ENCODE measurements at places on chromosomes 4 and X. TPM values are rescaled to one million over a fixed set of nuclear protein-coding genes. Genes with fewer than 3 reads are reported as not detected.

ALB gene
- total RNA-seq, result not detected

- H3K27me3 ChIP-seq, result peaks cover 18% of the 10 kb centered on the region
- no peak within 1 kb of the TSS for H3K27ac ChIP-seq
- no peak for DNase-seq
These were observed at the start of gene GABRE for GRCh38 chrX:151974336-151975227. Gene GABRE (minus strand): TSS chrX:151974676. CDS start chrX:151974625, 51 bp downstream.

DNA sequence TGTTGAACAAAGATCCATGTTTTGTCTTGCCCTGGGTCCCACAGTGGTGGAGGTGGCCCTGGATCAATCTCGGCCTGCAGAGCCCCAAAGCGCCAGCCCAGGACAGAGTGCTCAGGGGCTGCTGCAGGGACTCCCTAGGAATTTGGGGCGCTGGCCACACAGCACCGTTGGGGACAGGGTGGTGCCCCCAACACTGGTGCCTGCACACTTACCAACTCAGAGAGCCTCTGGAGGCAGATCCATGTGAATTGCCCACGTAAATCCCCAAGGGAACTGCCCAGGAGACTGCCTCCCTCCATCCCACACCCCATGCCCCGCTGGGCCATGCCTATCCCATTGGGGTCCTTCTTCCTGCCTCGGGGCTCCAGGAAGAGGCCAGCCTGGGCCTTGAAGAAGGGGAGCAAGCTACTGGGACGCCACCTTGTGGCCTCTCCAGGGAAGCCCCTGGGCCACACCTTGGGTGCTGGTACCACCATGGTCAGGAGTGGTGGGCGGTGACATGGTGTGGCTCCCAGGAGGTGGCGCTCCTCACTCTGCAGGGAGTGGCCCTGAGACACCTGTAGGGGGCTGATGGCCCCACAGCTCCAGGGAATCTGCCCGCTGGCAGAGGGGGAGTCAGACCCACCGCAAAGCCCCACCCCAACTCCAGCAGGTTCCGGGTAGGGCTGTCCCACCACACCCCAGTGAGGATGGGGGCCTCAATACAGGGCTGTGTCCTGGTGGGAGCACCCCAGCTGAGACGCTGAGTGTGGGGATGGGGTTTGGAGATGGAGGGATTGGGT lies 22.8 kb downstream of the CFAP99 start:
- no peaks in the 10 kb centered on the region for H3K27me3 ChIP-seq
- H3K4me3 ChIP-seq, result no peak overlapping the region
- peaks cover 3% of the 10 kb centered on the region for H3K4me1 ChIP-seq
- no peaks in the 10 kb centered on the region for H3K36me3 ChIP-seq

- no peak for DNase-seq
- H3K27ac ChIP-seq, result no peak overlapping the region
- H3K4me3 ChIP-seq, result no peak overlapping the region
- H3K27me3 ChIP-seq, result peaks cover 2% of the 10 kb centered on the region
- H3K36me3 ChIP-seq, result no peaks in the 10 kb centered on the region
These were observed 67.7 kb upstream of the H2AZ1 start for GRCh38 chr4:100017637-100018310.

DNA sequence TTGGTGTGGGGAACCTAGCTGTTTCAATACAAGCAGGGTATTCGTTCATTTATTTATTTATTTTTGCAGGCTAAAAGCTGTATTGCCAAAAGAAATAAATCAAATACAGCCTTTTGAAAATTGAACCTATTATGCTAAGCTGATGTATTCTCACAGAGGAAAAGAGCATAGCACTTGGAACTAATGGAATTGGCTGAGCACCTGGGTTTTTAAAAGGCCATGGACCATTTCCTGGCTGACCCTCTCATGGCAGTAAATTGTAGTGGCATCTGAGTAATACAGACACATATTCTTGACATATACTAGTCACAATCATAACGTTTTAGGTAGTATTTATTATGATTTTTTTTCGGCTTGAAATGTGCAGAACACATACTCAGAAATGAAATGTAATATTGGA lies 71.8 kb upstream of the ALG13 start:
- H3K4me3 ChIP-seq, result no peak overlapping the region
- no peaks in the 10 kb centered on the region for H3K27me3 ChIP-seq
- no peaks in the 10 kb centered on the region for H3K36me3 ChIP-seq
- DNase-seq, result no peak

DNA sequence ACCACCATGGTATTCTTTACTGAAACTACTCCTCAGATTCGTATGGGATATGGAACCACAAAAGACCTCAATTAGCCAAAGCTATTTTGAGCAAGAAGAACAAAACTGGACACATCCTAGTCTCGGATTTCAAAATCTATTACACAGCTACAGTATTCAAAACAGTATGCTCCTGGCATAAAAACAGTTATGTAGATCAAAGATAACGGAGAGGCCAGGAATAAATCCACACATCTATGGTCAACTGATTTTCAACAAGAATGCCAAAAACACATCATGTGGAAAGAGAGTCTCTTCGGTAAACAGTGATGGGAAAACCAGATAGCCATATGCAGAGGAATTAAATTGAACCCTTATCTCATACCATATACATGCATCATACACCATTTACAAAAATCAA lies 155.3 kb downstream of the SPCS3 start:
- no peak overlapping the region for H3K4me3 ChIP-seq
- no peaks in the 10 kb centered on the region for H3K4me1 ChIP-seq
- no peak for DNase-seq

All from activated CD4-positive, alpha-beta T cell treated with anti-CD3 and anti-CD28 coated beads, Interleukin-2, amount 10 ng/mL, durations not matched to agents 7 days and 5 days (primary cell).